Myocyte (in vitro differentiated cells): ENCODE measurements at places on chromosomes 7 and 10.

- no peak for DNase-seq
Measured at GRCh38 chr7:123665157-123665556, 9.5 kb downstream of the LMOD2 start.

GRCh38 chr10:121904888-121905287, 22.9 kb downstream of the ATE1 start:
- no peak for DNase-seq

- peak; percentile 79 for DNase-seq
Measured at GRCh38 chr10:42866115-42866995, 83.8 kb downstream of the BMS1 start.

DNA sequence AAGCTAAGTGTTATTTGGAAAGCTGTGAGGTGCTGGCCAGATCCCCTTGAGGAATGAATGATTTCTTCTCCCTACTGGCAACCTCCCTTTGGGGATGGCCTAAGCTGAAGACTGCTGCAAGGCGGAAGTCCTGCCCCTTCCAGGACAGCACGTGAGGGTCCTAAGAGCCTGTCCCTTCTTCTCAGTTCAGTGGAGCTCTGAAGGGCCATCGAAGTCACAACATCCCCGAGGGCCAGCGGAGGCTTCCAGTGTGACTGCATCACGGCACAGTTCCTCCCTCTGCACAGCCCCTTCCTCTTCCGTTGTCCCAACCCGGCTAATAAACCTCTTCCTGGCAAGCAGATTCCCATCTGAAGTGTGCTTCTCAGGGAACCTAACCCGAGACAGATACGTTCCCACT, 43.7 kb downstream of the RNF32 start:
- no peak for DNase-seq

GRCh38 chr10:129717816-129718547, 246.1 kb downstream of the EBF3 start:
- peak; percentile 49 for DNase-seq

DNA sequence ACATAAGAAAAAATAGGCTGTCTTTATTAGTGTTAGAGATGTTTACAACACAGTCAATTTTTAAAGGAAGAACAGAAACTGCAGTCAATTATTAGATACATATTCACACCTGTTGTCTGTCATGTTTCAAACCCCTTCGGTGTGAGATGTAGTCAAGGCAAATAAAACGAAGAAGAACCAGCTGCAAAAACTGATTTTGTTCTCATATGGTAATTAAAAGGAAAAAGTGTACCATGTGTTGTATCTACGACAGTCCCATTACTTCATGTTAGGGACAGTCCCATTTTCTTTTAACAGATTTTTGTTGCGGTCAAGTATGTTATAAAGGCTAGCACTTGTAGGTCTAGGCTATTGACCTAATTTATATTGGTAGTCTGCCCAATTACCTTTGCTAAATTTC, 149.4 kb downstream of the LRRN3 start:
- DNase-seq: no peak

- DNase-seq: peak; percentile 93
Measured at GRCh38 chr10:73590881-73591799, at the start of gene USP54. Gene USP54 (minus strand): TSS chr10:73591342. CDS start chr10:73575658, 15,684 bp downstream.

DNA sequence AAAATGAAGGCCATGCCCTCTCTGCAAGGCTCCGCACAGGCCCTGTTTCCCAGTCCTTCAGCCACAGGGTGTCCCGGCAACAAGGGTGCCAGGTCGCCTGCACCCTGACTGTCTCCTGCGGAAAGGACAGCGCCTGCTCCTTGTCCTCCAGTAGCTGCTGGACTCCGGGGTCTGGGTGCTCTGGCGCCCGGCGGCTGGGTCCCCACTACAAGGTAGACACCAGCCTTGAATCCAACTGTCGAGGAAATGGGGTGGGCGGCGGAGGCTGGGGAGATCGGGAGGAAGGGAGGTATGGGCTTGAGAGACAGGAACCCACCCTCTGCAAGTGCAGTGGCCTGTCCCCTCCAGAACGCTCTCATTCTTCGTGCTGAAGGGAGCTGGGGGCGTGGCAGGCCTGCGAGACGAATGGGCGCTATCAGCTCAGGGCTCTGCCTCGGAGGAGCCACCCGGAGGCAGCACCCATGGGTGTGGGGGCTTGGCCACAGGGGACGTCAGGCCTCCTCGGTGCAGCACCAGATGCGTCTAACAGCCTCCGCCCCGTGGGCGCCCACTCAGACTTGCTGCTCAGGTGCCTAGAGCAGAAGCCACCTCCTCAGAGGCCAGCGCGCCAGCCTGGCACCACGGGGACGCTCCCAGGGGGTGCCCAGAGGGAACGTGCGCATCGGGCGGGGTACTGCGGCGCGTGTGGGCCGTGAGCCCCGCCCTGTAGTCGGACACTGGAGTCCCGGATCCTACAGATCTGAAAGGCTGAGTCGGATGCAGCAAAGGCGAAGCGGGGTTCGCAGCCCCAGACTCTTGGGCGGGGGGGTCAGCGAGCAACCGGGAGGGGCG, 15.6 kb downstream of the ADAM8 start:
- peak; percentile 51 for DNase-seq

DNA sequence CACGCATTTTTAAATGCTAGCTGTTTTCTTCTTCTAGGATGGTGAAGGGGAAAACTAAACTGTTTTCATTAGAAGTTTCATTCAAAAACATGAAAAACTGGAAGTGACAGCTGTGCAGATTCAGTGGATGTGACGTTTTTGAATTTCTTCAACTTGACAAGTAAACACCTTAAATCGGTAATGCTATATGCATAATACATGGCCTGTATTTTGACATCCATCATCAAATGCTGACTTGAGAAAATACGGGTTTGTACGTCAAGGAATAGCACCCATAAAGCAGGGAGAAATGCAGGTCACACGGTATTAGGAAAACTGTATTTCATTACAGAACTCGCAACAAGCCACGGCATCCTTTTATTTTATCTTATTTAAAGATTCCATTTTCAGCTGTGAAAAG, 720.5 kb downstream of the KCNMA1 start:
- no peak for DNase-seq

GRCh38 chr7:38682606-38683005, 51.4 kb upstream of the AMPH start:
- no peak for DNase-seq

GRCh38 chr7:139358541-139359365, 941 bp upstream of the LUC7L2 start:
- no peak for DNase-seq

DNA sequence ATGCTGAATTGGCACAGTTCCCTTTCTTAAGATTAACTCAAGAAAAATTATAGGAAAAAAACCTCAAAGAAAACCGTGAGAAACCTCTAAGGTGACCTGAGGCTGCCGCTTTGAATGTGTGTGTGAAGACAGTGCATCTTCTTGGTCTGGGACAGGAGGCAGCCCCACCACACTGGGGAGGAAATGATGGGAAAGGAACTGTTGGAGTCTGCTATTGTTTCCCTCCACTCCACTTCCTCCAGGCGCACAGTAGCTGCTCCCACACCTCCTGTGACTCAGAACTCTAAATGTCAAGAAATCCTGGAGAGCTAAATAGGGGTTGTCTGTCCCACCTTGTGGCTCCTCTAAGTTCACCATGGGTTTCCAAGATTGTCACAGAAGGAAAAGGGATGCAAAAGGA, 179.4 kb downstream of the PDE1C start:
- DNase-seq: no peak

- no peak for DNase-seq
Measured at GRCh38 chr10:30788307-30788706, 158.8 kb upstream of the LYZL2 start.

GRCh38 chr10:124005991-124006392, 87.4 kb downstream of the CHST15 start:
- peak; percentile 54 for DNase-seq

- DNase-seq: no peak
Measured at GRCh38 chr10:46235705-46236545, 50.9 kb upstream of the ANTXRL start.

GRCh38 chr7:46165276-46165675, 244.2 kb upstream of the IGFBP3 start:
- no peak for DNase-seq

DNA sequence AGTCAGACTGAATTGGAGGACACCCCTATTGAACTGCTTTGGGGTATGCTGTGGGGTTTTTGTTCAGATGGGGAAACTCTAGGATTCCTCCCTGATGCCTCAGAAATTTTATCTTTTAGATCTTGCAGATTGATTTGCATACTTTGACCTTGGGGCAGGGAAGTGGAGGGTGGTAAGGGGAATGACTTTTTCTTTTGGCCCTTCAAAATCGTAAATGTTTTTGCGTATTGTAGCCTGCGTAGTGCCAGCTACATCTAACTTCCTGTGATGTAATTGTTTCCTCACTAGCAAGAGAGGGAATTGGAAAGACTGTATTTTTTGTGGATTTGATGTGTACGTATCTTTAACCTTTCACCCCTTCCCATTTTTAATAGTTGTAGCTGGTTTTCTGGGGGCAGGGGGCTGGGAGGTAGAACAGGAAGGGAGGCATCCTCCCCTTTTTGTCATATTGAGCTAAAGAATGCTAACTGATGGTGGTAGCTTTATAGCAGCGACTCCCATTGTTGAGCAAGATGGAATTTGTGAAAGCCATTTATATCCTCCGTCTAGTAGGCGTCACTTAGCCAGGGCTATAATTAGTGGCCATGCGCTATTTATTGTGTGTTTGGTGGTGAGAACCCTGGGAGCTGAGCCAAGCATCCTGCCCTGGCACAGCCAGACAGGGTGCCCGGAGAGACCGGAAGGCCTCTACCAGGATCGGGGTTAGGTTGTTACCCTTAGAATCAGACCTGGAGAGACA, 11.3 kb downstream of the DUSP5 start:
- DNase-seq: peak; percentile 78

DNA sequence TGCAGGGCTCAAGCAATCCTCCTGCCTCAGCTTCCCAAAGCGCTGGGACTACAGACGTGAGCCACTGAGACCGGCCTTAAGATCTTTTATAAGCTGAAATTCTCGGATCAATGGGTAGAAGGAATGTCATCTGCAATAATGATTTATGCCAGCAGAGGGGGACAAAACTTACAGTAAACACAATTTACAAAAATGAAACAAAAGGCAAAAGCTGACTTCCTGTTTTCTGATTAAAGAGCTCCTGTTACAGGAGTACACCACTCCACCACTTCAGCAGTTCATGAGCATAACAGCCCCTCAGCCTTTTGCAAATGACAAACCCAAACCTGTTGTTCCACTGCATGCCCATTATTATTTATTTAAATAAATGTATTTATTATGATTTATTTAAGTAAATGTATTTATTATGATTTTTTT, 88.5 kb upstream of the ATP6V0A4 start:
- DNase-seq: peak; percentile 79

DNA sequence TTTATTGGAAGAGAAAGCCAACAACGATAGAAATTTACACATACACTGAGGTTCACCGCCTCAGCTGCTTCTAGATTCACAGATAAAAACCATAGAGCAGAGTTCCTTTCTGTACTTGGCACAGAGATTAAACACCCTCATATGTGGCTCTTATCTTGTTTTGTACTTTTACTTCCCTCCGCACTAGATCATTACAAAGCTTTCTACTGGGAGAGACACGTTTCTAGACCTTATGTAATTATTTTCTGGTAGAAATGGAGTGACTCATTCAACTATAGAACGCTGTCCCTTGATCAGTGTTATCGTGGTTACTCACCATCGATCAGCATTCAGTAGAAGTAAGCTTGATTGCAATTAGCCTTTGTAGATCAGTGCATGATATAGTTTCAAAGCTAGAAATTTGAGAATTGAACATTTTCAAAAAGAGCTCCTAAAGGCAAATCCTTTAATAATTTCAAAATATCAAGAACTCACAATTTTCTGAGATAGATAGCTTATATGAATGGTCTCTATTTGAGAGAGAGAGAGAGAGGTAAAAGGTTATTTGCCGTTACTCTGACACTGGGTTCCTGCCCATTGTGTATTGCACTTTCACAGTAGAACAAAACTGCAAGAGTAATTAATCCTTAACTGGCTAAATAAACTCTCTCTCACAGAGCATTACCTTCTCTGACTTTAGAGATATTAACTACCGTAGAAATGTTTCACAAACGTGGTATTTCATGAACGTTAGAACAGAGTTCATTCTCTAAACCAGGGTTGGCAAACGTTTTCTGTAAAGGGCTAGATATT, 26.1 kb upstream of the DNAJC1 start:
- DNase-seq: no peak

DNA sequence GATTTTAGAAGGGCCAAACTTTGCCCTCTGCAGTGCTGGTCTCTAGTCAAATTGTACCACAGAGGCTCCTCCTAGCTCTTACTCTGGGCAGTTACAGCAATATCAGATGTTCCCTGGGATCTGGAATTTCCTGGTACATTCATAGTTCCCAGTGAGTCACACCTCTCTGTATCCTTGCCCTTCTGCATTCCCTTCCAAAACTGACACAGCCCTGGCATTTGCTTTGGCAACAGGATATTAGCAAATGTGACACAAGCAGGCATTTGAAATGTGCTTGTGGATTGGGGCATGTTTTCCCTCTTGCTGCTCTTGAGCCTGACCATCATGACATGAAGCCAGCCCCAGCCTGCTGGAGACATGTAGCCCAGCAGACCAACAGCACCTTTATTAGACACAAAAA, 284.7 kb upstream of the AKR1E2 start:
- peak; percentile 92 for DNase-seq
